ENCODE measurements at places on chromosomes 4 and X. TPM values are rescaled to one million over a fixed set of nuclear protein-coding genes. Genes with fewer than 3 reads are reported as not detected.

GRCh38 chrX:34918091-34918736 lies 24.4 kb upstream of the FAM47B start:
- DNase-seq: no peak

MTNR1A gene
- total RNA-seq: not detected

GRCh38 chr4:8181844-8182243 lies 17.2 kb upstream of the SH3TC1 start:
- DNase-seq: no peak

DNA sequence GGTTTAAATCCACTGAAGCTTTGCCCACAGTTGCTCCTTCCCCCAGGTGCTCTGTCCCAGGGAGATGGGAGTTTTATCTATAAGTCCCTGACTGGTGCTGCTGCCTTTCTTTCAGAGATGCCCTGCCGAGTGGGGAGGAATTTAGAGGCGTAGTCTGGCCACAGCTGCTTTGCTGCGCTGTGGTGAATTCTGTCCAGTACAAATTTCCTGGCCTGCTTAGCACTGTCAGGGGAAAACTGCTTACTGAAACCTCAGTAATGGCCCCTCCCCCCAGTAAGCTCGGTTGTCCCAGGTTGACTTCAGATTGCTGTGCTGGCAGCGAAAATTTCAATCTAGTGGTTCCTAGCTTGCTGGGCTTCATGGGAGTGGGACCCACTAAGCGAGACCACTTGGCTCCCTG lies 40.1 kb downstream of the UGT2B17 start:
- DNase-seq: no peak

SCD5 gene
- total RNA-seq: 55.6 TPM

- DNase-seq: no peak
Observed at GRCh38 chr4:111639120-111639690, 506.0 kb upstream of the FAM241A start.

GRCh38 chr4:127479031-127479622 lies 153.6 kb upstream of the INTU start:
- DNase-seq: peak; percentile 60

DNA sequence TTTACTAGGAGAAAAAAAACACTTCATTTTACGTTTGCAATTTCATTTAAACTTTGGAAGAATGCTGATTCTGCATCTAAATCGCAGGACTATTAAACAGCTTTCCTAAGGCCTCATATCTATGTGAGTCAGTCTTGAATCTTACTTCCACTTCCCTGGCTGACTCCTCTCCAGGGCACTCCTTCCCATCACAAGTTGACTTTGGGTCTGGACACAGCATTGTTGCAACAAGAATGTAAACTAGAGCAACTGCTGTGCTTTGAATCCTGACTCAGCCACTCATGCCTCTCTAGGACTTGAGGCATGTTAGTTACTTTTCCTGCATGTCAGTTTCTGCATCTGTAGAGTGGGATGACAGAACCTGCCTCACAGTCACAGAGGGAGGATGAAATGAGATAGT lies 413.8 kb downstream of the FAT4 start:
- DNase-seq: peak; percentile 64

GRCh38 chr4:78707268-78707667 lies 68.9 kb upstream of the BMP2K start:
- DNase-seq: no peak

DNA sequence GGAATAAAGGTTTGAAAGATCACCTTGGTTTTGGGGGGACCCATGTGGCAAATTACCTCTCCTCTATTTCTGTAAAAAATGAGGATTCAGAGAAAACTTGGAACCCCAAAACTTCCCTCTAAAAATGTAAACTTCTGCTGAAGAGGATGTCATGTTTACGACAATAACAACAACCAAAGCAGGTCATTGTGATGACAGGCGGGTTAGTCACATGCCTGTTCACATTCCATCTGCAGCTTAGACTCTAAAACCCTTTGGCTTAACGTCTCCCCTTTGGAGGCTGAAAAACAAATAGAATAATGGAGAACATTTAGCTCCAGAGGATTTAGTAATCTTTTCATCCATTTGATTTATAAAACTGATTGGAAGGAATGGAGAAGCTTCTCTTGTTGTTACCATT lies 75.0 kb upstream of the FAM9C start:
- peak; percentile 44 for DNase-seq

USP26 gene
- not detected for total RNA-seq

DNA sequence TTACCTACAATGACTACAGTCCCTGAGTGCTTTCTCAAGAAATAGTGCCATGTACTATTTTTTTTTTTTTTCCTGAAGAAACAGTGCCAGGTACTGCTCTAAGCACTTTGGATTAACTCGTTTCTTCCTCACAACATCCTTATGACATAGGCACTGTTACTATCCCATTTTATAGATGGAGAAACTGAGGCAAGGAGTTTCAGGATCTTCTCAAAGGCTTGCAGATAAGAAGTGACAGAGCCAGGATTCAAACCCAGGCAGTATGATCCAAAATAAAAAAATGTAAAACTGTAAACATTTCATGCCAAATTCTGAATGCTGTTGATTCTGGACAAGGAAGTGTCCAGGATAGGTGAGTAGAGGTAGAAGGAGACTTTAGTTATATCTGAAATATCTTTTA lies 1.1 kb downstream of the FANCB start:
- DNase-seq: no peak

DNA sequence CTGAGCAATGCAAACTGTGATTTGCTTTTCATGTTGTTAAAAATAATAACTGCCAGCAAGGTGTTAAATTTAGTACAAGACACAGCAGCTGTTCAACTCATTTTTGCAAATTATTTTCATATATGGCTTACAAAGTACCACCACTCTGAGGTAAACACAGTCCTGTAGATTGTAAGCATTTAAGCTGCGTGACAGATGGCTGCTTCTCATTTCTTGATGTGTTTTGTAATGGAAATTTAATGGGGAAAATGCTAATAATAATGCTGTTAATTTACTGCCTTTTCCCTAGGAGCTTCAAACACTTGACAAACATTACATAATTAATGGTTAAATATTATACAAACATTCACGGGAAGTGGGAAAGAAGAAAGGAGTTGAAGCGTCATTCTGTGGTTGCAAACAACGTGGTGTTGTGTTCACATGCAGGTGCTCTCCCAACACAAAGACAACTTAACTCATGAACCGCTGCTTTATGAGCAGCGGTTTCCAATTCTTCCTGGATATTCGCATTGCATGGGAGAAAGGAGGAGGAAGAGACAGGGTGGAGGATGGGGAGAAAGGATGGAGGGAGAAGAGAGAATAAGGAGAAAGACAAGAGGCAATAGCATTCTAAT lies 236.8 kb upstream of the VCX start:
- no peak for DNase-seq

TMEM144 gene
- 3.2 TPM for total RNA-seq

GPR173 gene
- 1.7 TPM for total RNA-seq

POU4F2 gene
- total RNA-seq: not detected

FAM47E gene
- 0.14 TPM for total RNA-seq

- DNase-seq: peak; percentile 42
Observed at GRCh38 chr4:112765317-112765974, 128.5 kb downstream of the LARP7 start.

GRCh38 chr4:142331132-142331531 lies 515.0 kb downstream of the INPP4B start:
- DNase-seq: no peak

DNA sequence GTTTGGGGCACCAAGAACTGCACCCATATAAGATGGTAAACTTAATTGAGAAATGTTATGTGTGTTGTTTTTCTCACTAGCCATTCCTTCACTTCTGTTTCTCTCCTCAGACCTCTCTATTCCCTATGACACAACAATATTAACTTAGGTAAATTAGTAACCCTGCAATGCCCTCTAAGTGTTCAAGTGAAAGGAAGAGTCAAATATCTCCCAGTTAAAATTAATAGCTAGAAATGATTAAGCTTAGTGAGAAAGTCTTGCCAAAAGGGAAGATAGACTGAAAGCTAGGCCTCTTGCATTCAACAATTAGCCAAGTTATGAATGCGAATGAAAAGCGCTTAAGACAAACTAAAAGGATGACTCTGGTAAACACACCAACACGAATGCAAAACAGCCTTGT lies 132.9 kb upstream of the KLF8 start:
- no peak for DNase-seq

- DNase-seq: no peak
Observed at GRCh38 chrX:116417214-116417613, 19.2 kb upstream of the SLC6A14 start.

- no peak for DNase-seq
Observed at GRCh38 chrX:78383594-78383993, 56.2 kb upstream of the CYSLTR1 start.

POF1B gene
- 2.9 TPM for total RNA-seq

TNMD gene
- not detected for total RNA-seq

GRCh38 chrX:105263801-105264200 lies 43.3 kb upstream of the TEX13A start:
- no peak for DNase-seq

- no peak for DNase-seq
Observed at GRCh38 chr4:98722000-98722399, 63.6 kb upstream of the TSPAN5 start.

ADAM29 gene
- not detected for total RNA-seq

- no peak for DNase-seq
Observed at GRCh38 chr4:172871381-172871780, 297.2 kb upstream of the GALNT7 start.

SLAIN2 gene
- 19.9 TPM for total RNA-seq

DNA sequence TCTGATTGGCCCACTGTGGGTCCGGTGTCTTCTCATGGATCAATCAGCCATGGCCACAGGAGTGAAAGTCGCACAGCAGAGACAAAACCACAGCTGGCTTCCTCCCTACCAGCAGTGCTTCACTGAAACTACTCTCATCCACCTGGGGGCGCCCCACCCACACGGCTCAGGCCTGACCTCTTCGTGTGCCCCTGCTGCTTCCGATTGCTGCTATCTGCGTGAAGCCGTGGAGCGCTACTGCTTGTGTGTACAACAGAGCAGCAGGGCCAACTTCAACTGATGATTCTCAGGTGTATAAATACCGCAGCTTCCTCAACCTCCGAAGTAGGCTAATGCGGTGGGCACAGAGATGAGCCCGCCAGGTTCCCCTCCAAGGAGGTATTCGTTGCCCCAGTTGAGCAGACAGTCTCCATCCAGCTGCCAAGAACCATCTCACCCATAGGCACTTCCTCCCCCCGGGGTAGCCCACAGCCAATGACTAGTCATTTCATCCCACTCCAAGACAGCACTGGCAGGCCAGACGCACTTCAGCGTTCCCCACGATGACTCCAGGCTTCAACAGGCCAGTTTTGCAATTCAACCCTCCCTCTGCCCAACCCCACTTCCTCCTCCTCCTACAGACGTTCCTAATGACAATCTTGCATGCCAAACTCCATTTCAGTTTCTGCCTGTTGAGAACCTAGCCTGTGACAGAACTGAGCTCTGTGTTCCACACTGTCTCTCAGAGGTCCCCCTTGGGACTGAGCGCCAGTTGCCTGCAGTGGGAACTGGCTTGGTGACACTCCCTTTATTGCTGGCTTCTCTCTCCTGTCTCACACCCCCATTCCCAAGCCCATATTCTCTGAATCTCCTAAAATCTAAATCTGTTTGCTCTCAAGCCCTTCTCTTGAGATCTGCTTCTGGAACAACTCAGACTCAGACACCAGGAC lies 41.3 kb upstream of the ATP6AP2 start:
- DNase-seq: no peak

SHROOM4 gene
- 39.0 TPM for total RNA-seq

GRCh38 chr4:108054025-108054638 lies 64.4 kb downstream of the HADH start:
- no peak for DNase-seq

UGDH gene
- 65.5 TPM for total RNA-seq

GRCh38 chr4:55547918-55548317 lies 1.2 kb upstream of the CLOCK start:
- no peak for DNase-seq

- no peak for DNase-seq
Observed at GRCh38 chr4:19748519-19749479, 502.9 kb upstream of the SLIT2 start.

MAGIX gene
- total RNA-seq: 0.84 TPM

ADGRA3 gene
- 15.2 TPM for total RNA-seq

- no peak for DNase-seq
Observed at GRCh38 chrX:21711848-21712197, 46.1 kb downstream of the SMPX start.

MRFAP1 gene
- 147 TPM for total RNA-seq
